ENCODE measurements at places on chromosomes 12 and 14.

GRCh38 chr14:84750763-84751554, 779.0 kb upstream of the FLRT2 start:
- peak; percentile 0 for DNase-seq

DNA sequence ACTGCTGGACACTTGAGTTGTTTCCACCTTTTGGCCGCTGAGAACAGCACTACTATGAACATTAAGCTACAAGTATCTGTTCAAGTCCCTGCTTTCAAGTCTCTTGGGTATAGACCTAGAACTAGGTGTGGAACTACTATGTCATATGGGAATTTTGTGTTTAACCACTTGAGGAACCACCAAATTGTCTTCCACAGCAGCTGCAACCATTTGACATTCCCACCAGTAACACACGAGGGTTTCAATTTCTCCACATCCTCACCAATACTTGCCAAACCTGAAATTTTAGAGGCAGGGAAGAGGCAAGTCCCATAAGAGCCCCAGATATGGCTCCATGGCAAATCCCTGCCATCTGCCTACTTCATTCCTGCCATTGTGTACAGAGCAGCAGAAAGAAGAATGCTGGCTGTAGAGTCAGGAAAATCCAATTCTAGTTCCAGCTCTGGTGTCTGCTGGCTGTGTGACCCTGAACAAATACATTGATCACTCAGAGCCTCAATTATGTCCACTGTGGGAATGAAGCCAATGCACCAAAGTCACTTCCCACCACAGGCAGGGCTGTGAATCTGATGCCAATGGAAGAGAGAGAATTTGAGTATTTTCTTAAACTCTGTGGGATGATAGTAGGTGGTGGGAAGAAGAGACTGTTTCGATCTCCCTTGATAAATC, 17.8 kb downstream of the PITPNM2 start:
- DNase-seq: no peak

- no peak for DNase-seq
These were observed 231.4 kb downstream of the ANO2 start for GRCh38 chr12:5713599-5714081.

GRCh38 chr14:36495666-36496065, 24.4 kb downstream of the NKX2-1 start:
- no peak for DNase-seq

DNA sequence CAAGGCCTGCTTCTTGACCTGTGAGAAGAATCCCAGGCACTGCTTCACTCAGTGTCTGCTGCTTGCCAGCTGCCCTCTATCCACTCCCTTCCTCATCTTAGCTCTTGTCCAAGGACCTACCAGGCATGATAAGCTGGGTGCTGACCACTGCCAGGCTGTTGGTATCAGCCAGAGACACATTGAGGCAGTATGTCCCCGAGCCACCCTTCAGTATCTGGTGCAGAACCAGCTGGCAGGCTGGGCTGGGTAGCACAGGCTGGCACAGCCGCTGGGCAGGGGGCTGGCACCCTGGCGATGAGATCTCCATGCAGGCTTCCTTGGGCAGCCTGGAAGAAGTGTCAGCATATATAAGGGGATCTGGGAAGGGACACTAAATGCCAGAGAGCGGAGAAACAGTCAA, 10.5 kb downstream of the PMEL start:
- no peak for DNase-seq

GRCh38 chr12:49956663-49957569, 4.8 kb upstream of the AQP5 start:
- DNase-seq: no peak

- DNase-seq: peak; percentile 3
These were observed 606 bp downstream of the CINP start for GRCh38 chr14:102362084-102362483.

DNA sequence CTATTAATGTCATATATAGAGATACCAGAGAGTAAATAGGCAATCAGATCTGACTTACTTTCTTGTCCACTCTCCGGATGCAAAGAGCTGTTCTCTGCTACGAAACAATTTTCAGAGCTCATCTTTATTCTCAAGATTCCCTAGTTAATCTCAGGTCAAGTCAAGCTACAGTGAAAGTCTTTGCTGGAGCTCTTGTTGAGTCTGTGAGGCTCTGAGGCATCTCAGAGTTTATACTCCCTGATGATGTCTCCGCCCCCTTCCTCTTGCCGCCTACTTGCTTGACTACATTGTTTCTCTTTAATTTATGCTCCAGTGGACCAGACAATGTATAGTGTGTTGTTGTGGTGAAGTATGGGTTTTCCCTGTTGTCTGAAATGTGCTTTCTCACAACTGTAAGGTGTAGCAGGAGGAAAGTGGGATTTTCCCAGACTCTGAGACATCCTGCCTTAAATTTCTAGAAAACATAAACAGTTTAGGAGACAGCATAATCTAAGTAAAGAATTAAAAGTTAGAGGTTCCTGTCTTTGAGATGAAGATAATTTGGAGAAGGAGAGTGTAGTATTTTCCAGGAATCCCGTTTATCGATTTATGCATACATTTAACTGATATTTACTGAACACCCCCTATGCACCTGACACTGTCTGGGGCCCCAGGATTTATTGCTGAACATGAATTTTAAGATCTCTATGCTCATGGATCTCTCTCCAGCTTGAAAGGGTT, at the start of gene CD69:
CD69 (minus strand) TSS at position 203 of the 720 bp plus-strand sequence; CDS start at position 122, 81 bp downstream.
- DNase-seq: no peak

- no peak for DNase-seq
These were observed 23.3 kb downstream of the GIT2 start for GRCh38 chr12:109972821-109973220.

DNA sequence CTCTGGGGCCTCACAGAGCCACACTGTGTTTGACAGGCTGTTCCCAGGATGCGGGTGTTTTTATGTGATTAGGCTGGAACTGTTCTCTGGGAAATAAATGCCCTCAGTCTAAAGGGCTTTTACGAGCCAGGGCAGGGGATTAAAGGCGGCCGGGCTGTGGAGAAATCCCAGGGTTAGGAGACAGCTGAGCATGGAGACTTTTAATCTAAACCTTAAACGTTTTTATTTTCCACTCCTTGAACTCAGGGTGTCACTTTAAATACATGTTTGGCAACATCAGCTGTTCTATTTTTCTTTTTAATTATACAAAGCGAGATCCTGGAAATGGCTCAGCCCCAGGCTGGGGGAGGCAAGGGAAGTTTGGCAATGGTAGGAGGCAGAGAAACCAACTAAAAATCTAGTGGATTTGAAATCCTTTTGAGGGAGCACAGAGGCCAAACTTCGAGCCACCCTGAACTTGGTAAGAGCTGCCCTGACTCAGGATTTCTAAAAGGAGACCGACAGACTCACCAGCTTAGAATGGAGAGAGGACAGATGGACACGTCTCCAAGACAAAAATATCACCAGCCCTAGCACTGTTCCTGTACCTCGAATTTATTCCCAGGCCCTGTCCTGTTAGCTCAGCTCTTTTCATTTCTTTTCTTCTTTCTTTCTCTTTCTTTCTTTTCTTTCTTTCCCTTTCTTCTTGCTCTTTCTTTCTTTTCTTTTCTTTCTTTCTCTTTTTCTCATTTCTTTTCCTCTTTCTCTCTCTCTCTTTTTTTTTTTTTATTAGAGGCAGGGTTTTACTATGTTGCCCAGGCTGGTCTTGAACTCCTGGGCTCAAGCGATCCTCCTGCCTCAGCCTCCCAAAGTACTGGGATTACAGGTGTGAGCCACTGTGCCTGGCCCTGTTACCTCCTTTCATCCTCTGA, 15.8 kb upstream of the ORAI1 start:
- no peak for DNase-seq

GRCh38 chr12:32036477-32037263, 70.0 kb upstream of the BICD1 start:
- no peak for DNase-seq

- peak; percentile 12 for DNase-seq
These were observed 83.4 kb downstream of the GTF2A1 start for GRCh38 chr14:81137316-81137715.

DNA sequence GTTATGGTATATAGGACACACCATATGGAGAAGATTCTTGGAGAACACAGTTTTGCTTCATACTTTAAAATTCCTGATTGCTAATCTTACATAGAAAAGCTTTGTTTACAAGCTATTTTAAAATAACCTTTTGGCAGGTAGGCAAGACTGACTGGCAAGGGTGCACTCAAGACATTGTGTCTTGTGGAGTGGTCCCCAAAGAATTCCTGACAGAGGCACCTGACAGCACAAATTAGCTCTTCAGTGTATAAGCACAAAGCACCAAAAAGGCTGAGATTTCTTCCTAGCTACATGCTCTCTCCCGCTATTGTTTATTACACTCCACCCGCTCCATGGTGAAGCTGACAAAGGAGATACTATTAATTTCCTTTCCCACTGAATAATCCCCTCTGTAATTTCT, 139.4 kb downstream of the MON2 start:
- no peak for DNase-seq

DNA sequence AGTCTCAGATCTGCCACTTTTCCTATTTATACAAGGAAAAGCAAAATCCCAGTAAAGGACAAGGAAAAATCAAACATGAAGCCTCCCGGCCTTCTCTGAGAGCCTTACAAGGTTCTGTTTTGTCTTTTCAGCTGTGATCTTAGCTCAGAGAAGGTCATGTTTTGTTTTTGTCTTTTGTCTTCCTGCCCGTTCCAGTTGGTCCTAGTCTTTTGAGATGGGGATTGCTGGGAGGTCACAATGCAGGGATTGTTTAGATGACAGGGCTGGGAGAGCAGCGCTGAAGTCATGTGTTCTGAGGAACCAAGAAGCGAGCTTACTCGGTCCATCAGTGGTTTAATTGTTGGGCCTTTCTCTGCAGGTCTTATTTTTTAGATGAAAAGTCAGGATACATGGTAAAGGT, 6.0 kb downstream of the PLEKHH1 start:
- no peak for DNase-seq

- no peak for DNase-seq
These were observed 14.2 kb upstream of the SLC38A4 start for GRCh38 chr12:46839964-46840363.

- DNase-seq: no peak
These were observed 11.8 kb downstream of the COPS7A start for GRCh38 chr12:6735448-6736191.

DNA sequence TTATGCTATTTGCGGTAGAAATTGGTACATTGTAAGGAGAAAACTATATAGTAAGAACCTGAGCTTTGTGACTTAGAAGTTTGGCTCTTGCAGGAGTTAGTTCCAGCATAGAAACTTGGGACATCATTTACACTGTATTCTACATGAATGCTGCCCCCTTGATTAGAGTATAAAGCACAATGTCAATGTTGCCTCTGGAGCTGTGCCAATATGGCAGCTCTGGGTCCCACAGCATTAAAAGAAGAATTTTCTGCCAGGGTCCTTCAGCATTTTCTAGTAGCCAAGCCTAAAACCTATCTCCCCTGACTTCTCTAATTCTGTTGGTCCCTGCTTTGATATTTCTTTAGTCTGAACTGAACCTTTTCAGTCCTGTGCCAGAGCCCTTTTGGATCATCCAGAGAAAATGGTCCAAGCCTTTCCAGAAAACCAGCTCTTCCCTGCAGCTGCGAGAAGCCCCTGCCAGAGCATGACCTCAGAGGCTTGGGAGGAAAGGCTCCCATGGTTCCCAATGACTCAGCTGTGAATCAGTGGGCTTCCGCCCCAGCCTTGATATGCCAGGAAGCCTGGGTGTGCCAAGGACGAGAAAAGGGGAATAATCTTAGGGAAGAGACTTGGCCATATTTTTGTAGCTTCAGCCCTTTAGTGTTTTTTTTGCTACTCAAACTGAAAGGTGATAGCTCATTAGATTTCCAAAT, 43.2 kb downstream of the PLEKHG7 start:
- DNase-seq: peak; percentile 70

GRCh38 chr14:91154851-91155625, 41.2 kb downstream of the DGLUCY start:
- no peak for DNase-seq

GRCh38 chr12:31780096-31780495, 51.3 kb upstream of the AMN1 start:
- no peak for DNase-seq

DNA sequence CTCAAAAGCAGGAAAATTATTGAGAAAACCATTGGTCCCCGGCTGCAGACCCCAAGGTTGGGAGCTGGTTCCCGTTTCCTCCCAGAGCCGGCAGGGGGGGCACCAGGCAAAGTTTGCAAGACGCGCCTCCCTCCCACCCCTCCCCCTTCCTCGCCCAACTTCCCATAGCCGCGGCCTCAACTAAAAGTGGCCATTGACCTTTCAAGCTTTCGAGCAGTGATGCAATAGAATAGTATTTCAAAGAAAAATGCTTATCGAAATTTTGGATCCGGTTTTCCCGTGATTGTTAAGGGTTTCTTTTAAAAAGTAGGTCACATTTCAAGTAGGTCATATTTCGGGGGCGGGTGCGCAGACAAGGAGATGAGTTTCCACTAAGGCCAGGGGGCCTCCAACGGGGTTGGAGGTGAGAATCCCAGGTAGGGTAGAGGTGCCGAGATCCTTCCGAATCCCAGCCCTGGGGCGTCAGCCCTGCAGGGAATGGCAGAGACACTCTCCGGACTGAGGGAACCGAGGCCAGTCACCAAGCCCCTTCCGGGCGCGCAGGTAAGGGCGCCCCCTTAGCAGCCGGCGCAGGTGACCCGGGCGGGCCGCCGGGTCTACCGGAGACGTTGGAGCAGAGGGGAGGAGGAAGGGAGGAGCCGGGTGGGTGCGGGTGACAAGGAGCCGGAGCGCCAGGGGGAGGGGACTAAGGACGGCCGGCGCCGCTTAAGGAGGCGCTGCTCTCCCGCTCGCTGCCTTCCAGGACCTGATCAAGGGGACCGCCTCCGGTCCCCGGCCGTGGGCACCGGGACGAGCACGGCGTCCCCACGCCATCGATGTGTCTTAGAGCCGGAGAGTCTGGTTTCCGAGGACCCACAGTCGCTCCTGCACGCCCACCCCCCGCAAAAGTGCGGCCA, 2.6 kb upstream of the SOCS2 start:
- DNase-seq: no peak

GRCh38 chr12:92602930-92603623, 99.7 kb upstream of the PLEKHG7 start:
- no peak for DNase-seq

DNA sequence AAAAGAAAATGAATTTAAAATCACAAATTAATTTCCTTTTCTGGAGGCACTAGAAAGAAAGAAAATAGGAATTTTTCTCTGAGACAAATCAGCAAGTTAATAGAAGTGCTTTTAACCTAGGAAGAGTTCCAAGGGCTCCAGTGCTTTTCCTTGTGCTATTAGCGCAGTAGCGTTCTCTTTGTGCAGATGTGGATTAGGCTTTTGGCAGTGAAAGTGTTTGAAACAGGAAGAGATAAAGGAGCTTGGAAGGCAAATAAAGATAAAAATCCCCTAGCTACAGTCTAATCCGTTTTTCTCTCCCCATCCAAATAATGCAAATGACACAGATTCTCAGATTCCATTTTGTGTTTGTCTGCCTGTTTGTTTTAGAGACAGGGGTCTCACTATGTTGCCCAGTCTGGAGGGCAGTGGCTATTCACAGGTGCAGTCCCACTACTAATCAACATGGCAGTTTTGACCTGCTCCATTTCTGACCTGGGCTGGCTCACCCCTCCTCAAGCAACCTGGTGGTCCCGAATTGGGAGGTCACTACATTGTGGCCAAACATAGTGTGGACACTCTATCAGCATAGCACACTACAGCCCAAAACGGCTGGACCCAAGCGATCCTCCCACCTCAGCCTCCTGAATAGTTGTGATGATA, 166.1 kb downstream of the PAWR start:
- no peak for DNase-seq

GRCh38 chr12:52358575-52359350, 8.5 kb downstream of the KRT85 start:
- no peak for DNase-seq

- DNase-seq: no peak
These were observed 37.5 kb upstream of the DTX1 start for GRCh38 chr12:113019025-113019424.

Measured in BJ (cell line).